Renal pelvis (tissue), 12 donors: ENCODE measurements at places on chromosomes 12 and 14.

- no peak for DNase-seq
Measured at GRCh38 chr14:102659797-102660196, 67.3 kb downstream of the RCOR1 start.

DNA sequence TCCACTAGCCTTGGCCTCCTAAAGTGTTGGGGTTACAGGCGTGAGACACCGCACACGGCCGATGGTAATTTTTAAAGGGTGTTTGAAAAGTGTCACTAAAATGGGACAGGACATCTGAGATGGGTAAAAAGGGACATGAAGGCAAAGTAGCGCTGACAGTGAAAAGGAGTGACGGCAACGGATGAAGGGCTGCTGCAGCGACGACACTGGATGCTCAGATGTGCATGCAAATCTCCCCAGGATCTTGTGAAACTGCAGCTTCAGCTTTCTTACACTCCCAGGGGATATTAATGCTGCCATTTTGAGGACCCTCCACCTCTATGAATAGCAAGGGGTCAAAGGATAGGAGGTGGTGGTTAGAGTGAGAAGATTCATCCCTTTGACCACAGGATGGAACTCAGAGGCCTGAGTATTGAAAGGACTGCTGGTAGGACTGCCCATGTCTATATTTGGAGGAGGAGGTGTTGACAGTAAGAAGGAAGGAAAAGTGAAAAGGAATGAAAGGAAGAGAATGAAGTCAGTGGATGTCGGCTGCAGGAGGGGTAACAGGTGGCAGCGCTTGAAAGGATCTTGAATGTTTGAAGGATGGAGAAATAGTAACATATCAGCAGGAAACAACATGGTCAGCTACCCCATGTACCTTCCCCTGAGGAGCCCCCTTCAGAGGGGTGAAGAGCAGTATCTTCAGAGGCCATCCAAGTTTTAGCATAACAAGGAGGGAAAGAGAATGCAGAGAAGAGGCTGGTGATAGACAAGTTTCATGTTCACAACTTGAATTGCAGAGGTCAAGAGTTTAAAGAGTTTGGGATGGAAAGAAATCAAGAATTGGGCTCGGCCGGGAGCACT is 37.1 kb downstream of the CLIP1 start:
- no peak for DNase-seq

- no peak for DNase-seq
Measured at GRCh38 chr12:47237751-47238211, 158.0 kb upstream of the AMIGO2 start.

DNA sequence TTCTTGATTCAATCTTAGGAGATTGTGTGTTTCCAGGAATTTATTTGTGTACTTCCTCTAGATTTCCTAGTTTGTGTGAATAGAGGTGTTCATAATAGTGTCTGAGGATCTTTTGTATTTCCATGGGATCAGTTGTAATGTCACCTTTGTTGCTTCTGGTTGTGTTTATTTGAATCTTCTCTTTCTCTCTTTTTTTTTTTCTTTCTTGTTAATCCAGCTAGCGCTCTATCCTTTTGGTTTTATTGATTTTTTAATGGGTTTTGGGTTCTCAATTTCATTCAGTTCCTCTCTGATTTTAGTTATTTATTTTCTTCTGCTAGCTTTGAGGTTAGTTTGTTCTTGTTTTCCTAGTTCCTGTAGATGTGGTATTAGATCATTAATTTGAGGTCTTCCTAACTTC is 242.5 kb downstream of the SEC23A start:
- no peak for DNase-seq

DNA sequence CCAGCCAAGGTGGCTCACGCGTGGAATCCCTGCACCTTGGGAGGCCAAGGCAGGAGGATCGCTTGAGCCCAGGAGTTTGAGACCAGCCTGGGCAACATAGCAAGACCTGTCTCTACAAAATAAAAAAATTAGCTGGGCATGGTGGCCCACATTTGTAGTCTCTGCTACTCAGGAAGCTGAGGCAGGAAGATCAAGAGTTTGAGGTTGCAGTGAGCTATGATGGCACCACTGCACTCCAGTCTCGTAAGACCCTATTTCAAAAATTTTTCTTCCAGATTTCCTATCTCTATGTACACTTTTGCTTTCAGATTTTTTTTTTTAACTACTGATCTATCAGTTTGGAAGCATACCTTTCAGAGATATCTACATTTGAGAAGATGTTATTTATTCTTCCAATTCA is 15.3 kb downstream of the SNX6 start:
- no peak for DNase-seq

DNA sequence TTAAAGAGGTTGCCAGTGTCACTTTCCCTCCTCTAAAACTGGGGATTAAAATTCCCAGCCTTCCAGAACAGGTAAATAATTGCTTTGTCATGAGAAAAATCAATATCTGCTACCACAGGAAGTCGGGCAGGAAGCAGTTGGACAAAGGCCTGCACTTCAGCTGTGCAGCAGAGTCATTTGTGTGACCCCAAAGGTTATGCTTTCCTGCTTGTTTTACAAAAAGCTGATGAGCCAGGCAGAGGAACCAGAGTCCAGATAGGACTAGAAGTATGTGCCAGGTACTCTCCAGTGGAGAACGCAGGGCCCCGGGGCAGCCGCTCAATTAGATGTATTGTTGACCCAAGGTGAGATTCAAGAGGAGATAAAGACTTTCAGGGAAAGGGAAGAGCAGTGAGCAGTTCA is 117.1 kb upstream of the FRMD6 start:
- DNase-seq = no peak

DNA sequence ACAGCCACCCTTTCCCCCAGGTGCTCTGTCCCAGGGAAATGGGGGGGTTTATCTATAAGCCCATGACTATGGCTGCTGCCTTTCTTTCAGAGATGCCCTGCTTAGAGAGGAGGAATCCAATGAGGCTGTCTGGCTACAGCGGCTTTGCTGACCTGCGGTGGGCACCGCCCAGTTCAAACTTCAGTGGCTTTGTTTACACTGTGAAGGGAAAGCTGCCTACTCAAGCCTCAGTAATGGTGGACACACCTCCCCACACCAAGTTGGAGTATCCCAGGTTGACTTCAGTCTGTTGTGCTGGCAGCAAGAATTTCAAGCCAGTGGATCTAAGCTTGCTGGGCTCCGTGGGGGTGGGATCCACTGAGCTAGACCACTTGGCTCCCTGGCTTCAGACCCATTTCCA is 869.2 kb downstream of the SLC6A15 start:
- DNase-seq = no peak
